Activated CD4-positive, alpha-beta T cell treated with anti-CD3 and anti-CD28 coated beads, Interleukin-2, amount 10 ng/mL, durations not matched to agents 7 days and 5 days (primary cell): ENCODE measurements at places on chromosomes 11 and 22.

DNA sequence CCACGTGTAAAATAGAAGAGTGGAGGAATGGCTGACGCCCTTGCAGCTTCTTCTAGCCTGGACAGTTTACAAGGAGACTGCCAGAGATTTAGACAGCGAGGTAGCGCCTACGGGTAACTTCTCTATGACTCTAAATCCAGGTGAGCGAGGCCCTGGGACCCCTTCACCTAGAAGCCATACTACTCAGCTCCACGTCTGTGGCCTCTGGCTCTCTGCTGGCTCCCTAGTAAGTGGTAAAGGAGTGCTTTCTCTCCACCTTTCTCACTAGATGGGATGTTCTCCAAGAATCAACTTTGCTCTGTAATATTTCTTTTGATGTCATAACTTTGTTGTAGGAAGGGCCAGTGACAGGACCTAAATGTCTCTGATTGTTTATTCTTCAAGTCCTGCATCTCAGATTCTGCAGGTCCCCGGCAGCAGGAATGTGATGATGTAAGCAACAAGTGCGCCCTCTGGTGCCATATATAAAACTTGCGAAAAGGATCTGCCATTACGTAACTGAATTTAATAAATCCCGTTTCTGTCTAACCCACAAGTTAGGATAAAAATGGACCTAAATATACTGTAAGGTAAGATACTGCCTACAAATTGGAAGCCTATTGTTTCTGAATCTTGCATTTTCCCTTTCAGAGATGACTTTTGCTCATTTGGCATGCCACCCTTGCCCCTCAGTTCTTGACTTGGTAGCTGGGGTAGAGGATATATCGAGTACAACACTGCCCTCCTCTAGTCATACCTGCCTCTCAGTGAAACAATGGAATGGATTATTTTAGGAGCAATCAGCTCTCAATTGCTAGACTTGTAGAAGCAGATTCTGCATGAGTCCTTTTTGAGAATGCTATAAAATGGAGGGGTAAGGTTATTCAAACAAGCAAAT is 11.0 kb upstream of the PTPN5 start:
- DNase-seq = peak; percentile 49

- no peak for DNase-seq
These were observed 100.8 kb upstream of the B3GAT1 start for GRCh38 chr11:134512571-134513538.

DNA sequence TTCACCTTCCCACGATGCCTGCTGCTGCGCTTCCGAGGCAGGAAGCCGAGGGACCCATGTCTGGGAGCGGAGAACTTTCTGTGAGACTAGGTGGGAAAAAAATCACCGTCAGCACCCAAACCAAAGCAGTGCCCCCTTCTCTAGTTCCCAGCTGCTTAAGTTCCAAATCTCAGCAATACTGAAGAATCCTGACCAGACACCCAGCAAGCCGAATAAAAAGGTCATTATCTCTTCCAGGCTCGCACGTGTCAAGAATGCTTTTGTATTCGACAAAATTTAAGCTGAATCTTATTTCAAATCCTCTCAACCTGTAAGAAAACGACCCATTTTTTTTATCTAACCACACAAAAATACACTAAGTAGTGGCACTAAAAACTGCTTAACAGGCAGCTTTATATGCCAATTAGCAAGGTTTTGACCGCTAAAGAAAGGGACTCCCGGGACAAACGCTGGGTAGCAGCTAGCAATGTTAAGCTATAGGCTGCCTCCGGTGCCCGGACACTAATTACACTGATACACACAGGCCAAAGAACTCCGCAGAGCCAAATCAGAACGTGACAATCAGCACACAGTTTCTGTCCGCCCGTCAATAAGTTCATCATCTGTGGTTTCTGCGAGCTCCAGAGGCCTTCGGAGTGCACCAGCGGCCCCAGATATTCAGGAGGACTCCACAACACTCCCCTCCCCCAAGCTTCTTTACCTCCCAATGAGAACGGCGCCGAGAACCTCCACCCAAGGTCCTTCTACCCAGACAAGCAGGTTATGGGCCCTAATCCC is 728 bp downstream of the RPL3 start:
- DNase-seq = peak; percentile 49

GRCh38 chr11:71999798-72000197 is 1.1 kb downstream of the IL18BP start:
- no peak for DNase-seq

DNA sequence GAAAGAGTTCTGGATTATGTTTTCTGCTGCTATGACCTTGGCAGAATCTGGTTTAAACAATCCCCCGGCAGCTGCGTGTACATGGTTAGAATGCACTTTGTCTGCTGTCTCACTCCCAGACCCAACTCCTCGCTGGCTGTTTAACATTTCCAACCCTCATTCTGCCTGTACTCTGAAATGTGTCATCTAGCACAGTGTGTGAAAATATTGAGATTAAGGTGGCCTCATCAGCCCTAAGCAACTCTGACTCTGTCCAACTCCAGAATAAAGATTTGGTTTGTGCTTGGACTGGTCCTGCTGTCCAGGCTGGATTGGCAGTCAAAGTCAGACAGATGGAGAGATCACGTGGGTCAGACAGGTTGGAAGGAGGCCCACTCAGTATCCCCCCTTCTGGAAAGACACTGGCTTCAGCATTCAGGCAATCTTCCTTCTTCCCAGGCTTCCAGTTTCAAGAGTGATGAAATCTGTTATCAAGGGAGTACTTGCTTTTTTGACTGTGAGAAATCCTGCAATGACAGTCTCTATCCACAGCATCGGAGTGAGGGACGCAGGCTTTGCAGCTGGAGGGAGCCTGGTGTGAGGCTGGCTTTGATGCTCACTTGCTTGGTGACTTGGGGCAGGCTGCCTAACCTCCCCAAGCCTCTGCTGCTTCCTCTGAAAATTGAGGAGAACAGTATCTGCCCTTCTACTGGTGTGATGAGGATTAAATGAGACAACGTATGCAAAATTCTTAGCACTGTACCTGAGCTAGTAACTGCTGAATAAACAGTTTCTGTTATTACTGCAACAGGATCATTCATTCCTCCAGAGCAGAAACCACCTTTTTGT is 29.8 kb downstream of the ABTB2 start:
- DNase-seq = no peak

- no peak for DNase-seq
These were observed 76.7 kb downstream of the FAR1 start for GRCh38 chr11:13745165-13745564.

GRCh38 chr11:133383689-133384088 is 148.6 kb downstream of the OPCML start:
- DNase-seq = no peak
